ENCODE measurements at places on chromosomes 2 and 18.

GRCh38 chr2:235614900-235615712, 121.3 kb downstream of the AGAP1 start:
- H3K36me3 ChIP-seq = no peaks in the 10 kb centered on the region
- DNase-seq = no peak
- H3K27me3 ChIP-seq = no peaks in the 10 kb centered on the region
- no peak overlapping the region for H3K27ac ChIP-seq
- no peaks in the 10 kb centered on the region for H3K4me1 ChIP-seq

DNA sequence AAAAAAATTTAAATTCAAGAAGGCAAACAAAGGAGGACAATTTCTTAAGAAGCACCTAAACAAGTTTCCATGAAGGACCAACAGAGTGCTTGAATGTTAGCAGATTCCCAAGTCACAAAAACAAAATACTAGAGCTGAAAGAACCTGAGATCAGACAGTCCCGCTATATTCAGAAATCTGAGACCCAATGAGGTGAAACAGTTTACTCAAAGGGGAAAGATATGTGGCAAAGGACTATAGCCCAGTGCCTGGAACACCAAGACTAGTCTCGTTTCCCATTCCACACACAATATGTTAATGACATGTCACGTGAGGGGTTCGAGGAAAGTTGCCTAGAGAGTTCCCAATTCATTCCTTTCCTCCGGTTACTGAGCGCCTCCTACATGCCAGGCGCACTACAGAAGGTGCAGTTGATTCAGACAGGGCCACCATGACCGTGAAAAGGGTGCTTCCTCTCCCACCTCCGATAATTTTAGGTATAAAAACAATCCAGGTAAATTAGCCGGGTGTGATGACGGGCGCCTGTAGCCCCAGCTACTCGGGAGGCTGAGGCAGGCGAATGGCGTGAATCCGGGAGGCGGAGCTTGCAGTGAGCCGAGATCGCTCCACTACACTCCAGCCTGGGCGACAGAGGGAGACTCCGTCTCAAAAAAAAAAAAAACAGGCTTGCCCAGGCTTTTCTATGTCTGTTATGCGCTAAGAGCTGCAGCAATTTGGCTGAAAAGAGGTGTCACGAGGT, 617 bp downstream of the SRBD1 start:
- H3K36me3 ChIP-seq = no peaks in the 10 kb centered on the region
- H3K4me1 ChIP-seq = no peaks in the 10 kb centered on the region
- H3K27ac ChIP-seq = peak overlapping the region; percentile 85
- H3K27me3 ChIP-seq = no peaks in the 10 kb centered on the region

DNA sequence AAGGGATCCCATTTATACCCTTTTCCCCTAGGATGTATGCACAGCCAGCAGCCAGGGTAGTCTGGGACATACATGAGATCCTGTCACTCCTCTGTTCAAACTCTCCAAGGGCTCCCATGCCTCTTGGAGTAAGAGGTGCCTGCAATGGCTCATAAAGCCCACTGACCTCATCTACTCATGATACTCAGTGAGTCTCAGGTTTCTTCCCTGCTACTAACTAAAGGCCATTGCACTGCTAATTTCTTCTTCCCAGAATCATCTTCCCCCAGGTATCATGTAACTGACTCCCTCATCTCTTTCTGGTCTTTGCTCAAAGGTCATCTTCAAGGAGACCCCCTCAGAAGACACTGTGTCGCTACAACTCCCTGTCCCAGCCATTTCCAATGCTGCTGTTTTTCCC, 68.2 kb downstream of the CCBE1 start:
- H3K4me1 ChIP-seq = no peaks in the 10 kb centered on the region
- no peaks in the 10 kb centered on the region for H3K36me3 ChIP-seq
- H3K27ac ChIP-seq = no peak overlapping the region
- DNase-seq = no peak
- no peak overlapping the region for H3K4me3 ChIP-seq
- no peaks in the 10 kb centered on the region for H3K27me3 ChIP-seq

GRCh38 chr2:44777036-44777435, 164.5 kb upstream of the SIX3 start:
- peaks cover 2% of the 10 kb centered on the region for H3K4me1 ChIP-seq
- no peak overlapping the region for H3K4me3 ChIP-seq
- no peak overlapping the region for H3K27ac ChIP-seq
- H3K27me3 ChIP-seq = peaks cover 14% of the 10 kb centered on the region
- no peaks in the 10 kb centered on the region for H3K36me3 ChIP-seq
- DNase-seq = no peak

DNA sequence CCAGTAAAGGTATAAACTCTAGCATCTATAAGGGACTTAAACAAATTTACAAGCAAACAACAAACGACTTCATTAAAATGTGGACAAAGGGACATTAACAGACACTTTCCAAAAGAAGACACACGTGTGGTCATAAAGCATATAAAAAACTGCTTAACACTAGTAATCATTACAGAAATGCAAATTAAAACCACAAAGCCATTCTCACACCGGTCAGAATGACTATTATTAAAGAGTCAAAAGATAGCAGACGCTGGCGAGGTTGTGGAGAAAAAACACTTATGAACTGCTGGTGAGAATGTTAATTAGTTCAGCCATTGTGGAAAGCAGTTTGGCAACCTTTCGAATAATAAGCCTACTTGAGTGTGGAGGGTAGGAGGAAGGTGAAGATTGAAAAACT, 217.1 kb upstream of the DLGAP1 start:
- no peaks in the 10 kb centered on the region for H3K27me3 ChIP-seq
- no peak for DNase-seq
- H3K4me1 ChIP-seq = no peaks in the 10 kb centered on the region
- no peak overlapping the region for H3K4me3 ChIP-seq

GRCh38 chr18:2948038-2948437, 64.9 kb downstream of the LPIN2 start:
- H3K4me3 ChIP-seq = no peak overlapping the region
- no peak overlapping the region for H3K27ac ChIP-seq
- H3K27me3 ChIP-seq = no peaks in the 10 kb centered on the region
- no peak for DNase-seq
- peaks cover 9% of the 10 kb centered on the region for H3K36me3 ChIP-seq
- no peaks in the 10 kb centered on the region for H3K4me1 ChIP-seq

DNA sequence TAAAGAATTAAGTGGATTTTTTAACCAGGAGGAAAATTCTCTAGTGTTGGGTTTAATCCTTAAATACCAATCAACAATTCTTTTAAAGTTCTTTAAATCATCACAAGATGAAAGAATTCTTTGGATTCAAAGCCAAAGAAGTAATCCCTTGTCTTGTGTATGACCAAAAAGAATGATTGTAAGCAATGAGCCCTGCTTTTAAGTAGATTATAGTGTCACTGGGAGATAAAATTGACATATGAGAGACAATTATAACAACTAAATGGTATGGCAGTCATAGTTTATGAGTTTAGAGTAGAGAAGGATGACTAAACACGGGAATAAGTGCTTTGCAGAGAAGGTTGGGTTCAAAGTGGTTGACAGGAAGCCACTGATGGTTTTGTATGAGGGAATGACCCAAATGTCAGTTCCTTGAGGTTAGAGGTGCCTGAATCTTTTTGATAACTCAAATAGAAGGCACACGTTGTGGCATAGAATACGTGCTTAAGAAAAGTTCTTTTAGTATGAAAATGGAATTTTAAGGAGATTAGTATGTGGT, 199.6 kb upstream of the TCF4 start:
- no peak overlapping the region for H3K27ac ChIP-seq
- no peak overlapping the region for H3K4me3 ChIP-seq

GRCh38 chr2:109352056-109352897, 223.3 kb downstream of the SH3RF3 start:
- no peaks in the 10 kb centered on the region for H3K36me3 ChIP-seq
- no peaks in the 10 kb centered on the region for H3K27me3 ChIP-seq
- no peak for DNase-seq

DNA sequence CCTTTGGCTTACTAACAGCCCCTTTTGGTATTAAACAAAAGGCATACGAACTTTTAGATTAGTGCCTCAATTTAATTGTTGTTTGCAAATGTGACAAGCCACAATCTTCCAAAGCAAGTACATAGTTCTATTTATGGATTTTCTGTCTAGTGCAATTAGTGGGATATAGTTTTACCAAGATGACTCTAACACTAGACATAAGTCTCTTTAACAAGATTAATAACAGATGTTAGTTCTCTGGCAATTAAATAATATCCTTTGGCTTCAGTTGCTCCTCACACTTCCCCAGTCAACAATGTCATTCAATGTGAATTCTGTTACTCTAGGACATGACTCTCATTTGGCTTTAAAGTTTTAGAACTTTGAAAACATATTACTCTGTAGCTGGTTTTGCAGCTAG, 16.7 kb upstream of the MC4R start:
- H3K36me3 ChIP-seq = no peaks in the 10 kb centered on the region
- DNase-seq = no peak
- H3K4me1 ChIP-seq = no peaks in the 10 kb centered on the region
- no peak overlapping the region for H3K27ac ChIP-seq

GRCh38 chr2:112032689-112033465, 22.2 kb upstream of the TMEM87B start:
- no peaks in the 10 kb centered on the region for H3K27me3 ChIP-seq
- H3K4me1 ChIP-seq = no peaks in the 10 kb centered on the region
- no peak overlapping the region for H3K27ac ChIP-seq
- H3K4me3 ChIP-seq = no peak overlapping the region
- no peak for DNase-seq

GRCh38 chr2:218897394-218898108, 16.9 kb downstream of the WNT10A start:
- H3K4me1 ChIP-seq = peaks cover 23% of the 10 kb centered on the region
- H3K36me3 ChIP-seq = no peaks in the 10 kb centered on the region
- H3K27me3 ChIP-seq = peaks cover 57% of the 10 kb centered on the region
- H3K27ac ChIP-seq = no peak overlapping the region
